Omental fat pad (tissue), 4 donors: ENCODE measurements at places on chromosomes 13 and 19.

DNA sequence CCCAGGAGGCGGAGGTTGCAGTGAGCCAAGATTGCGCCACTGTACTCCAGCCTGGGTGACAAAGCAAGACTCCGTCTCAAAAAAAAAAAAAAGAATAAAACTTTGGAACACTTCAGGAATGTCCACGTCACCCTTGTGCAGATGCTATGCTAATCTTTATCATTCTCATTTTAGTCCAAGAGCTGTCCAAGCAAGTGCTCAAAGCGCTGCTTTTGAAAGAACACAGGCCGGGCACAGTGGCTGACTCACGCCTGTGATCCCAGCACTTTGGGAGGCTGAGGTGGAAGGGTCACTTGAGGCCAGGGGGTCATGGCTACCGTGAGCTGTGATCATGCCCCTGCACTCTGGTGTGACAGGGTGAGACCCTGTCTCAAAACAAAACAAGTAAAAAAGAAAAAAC, 11.1 kb upstream of the UQCR11 start:
- DNase-seq, result no peak

- no peak for DNase-seq
Observed at GRCh38 chr19:46886546-46887239, 25.9 kb downstream of the ARHGAP35 start.

- DNase-seq, result no peak
Observed at GRCh38 chr19:16384688-16385087, 60.1 kb downstream of the KLF2 start.

DNA sequence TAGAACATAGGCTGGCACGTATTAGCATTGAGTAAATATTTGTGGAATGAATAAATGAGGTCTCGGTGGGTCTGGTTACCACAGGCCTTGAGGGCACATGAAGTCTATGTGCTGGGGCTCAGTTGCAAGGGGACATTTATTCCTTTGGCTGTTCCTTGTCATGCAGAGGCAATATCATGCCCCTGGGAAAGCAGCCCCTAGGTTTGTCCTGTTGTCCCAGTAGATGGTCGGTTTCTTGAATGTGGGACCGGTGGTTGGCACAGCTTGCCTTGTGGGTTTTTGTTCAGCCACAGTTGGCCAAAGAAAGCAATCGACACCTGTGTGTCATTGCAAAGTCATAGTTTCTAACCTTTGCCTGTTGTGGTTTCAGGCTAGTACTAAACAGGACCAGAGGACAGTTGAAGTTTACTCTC, 24.7 kb upstream of the GPR183 start:
- DNase-seq, result no peak

- no peak for DNase-seq
Observed at GRCh38 chr19:13906521-13906904, 512 bp downstream of the CC2D1A start.

DNA sequence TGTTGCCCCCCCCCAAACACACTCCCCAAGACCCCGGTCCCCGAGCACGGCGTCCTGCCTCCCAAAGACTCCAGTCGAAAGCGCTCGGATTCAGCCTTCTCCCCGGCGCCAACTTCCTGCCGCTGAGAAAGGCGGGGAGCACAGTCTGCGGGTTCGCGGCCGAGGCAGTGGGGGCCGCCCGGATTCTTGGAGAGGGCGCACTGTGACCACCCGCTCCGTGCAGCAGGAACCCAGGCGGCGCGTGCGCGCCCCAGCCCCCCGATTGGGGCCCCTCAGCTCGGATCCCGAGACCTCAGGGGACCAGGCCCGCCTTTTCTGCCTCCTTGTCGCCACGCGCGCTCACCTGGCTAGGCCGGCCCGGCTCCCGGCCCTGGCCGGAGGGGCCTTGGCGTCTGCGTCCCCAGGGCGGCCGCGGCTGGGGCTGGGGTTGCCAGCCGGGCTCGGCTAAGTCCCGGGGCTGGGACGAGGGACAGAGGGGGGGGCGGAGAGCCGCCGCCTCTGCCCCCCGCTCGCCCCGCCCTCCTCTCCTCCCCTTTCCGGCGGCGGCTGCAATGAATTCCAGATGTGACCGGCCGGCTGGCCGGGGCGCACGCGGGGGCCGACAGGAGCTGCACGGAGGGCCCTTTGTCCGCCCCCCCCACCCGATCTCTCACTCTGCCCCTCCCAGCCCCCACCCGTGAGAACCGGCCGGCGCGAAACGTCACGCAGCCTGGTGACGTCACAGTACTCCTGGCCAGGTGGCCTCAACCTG, at the start of gene S1PR2:
TSS of gene S1PR2 (minus strand) at position 471 of the 751 bp plus-strand sequence. CDS start 6,426 bp downstream, outside the sequence.
- no peak for DNase-seq

- no peak for DNase-seq
Observed at GRCh38 chr13:112704308-112705145, 14.7 kb downstream of the ATP11A start.

GRCh38 chr13:101988140-101988539, 413.7 kb downstream of the FGF14 start:
- no peak for DNase-seq

- DNase-seq, result no peak
Observed at GRCh38 chr13:73411067-73411809, 352.4 kb downstream of the KLF5 start.

DNA sequence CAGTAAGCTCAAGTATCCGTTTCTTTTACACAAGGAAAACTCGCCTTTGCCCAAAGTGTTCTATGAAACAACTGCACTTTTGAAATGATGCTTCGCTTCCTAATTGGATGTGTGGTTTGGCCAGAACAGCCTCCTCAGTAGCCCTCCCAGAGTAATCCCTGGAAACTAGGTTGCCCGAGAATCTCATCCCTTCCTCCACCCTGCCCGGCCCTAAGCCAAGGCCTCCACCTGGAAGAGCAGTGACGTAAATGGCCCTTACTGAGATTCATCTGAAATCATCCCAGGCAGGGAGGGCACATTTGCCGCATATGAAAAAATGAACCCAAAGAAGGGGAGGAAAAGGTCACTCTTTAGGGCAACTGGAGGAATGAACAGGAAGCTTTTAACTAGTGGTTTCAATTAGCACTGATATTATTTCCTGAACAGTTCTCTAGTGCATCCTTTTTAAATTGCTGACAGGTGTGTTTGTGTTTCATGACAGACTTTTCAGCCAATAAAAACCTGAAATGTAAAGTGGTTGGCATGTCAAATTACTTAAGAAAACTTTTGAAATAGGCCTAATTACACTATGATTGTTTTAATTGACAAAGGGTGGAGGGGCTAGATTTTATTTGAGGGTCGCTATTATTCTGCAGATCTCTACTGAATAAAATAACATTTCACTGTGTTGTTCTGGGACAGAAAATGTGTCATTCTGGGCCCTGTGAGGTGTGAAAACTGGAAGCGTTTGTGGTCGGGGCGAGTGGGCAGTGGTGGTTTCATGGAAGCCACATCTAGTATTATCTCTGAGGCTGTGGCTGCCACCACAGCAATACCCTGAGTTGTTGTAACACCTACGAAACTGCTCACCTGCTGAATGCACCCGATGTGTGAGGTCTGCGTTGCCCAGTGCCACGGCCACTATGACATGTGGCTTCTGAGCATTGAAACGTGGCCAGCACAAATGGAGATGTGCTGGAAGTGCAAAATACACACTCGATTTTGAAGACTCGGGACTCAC, 112.1 kb downstream of the ZIC5 start:
- no peak for DNase-seq

GRCh38 chr13:37526710-37527473, 71.7 kb downstream of the POSTN start:
- no peak for DNase-seq

- no peak for DNase-seq
Observed at GRCh38 chr19:12801466-12802266, at the start of the genes PRDX2 and THSD8. Gene PRDX2, minus strand, starts transcription at chr19:12801800. Its CDS starts 539 bp downstream, at chr19:12801261. Gene THSD8, plus strand, starts transcription at chr19:12802069. Its CDS starts 3 bp downstream, at chr19:12802072.

GRCh38 chr19:4357921-4358326, 14.6 kb downstream of the MPND start:
- no peak for DNase-seq

- DNase-seq, result no peak
Observed at GRCh38 chr13:35720690-35721554, 244.4 kb upstream of the MAB21L1 start.

GRCh38 chr13:34179481-34179880, 361.5 kb downstream of the RFC3 start:
- DNase-seq, result no peak

- no peak for DNase-seq
Observed at GRCh38 chr13:97226013-97226412, 3.9 kb downstream of the MBNL2 start.

GRCh38 chr13:30745906-30746686, 10.8 kb downstream of the ALOX5AP start:
- DNase-seq, result no peak

GRCh38 chr19:11166281-11167142, 10.9 kb upstream of the SPC24 start:
- no peak for DNase-seq

- no peak for DNase-seq
Observed at GRCh38 chr13:43269037-43269481, 245.7 kb downstream of the DNAJC15 start.

GRCh38 chr13:94666065-94666464, 46.3 kb downstream of the SOX21 start:
- DNase-seq, result no peak

DNA sequence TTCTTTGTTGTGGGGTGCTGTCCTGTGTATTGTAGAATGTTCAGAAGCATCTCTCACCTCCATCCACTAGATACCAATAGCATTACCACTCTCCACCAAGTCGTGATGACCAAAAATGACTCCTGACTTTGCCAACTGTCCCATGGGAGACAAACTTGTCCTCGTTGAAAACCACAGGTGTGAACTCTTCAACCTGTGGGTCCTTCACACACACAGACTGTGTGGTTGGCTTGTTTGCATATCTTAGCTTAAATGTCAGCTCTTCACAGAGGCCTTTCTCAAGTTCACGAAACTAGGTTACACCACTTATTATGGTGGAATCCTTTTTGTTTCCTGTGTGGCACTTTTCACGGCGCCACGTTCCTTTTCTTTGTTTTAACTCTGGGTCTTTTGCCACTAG, 6.8 kb downstream of the GPC5 start:
- DNase-seq, result no peak

DNA sequence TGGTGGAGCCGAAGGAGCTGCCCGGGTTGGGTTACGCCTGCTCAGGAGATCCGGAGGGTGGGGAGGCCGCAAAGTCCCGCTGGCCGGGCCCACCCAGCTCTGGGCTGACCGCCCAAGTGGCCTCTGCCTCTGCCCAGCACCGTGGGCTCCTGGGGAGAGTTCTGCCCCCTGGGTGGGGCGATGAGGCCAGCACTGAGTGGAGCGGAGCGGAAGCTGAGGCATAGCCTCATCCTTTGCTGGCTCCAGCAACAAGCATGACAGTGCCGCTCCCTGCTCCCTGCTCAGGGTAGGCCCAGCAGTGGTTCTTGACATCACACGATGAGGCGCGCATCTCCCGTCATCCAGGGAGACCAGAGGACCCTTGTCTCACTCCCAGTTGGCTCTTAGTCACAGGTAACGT, 22.5 kb downstream of the CCDC8 start:
- no peak for DNase-seq

- DNase-seq, result no peak
Observed at GRCh38 chr19:43595605-43595998, 332 bp downstream of the IRGQ start.

- no peak for DNase-seq
Observed at GRCh38 chr13:40895227-40896184, 106.1 kb downstream of the SLC25A15 start.

DNA sequence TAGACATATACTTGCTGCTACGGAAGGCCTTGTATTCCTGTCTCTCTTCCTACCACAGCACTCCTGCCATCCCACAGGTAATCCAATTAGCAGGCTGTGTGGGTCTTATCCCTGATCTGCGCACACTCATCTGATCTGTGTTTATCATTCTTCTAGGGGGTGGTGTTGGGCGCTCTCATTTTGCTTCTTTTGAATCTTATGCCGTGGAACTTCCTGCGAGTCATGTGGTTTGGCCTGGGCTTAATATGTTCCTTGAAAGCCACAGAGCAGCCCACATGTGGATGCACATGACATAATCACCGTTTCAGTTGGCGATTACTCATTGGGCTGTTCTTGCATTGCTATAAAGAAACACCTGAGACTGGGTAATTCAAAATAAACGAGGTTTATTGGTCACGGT, 7.5 kb downstream of the RASA3 start:
- no peak for DNase-seq

DNA sequence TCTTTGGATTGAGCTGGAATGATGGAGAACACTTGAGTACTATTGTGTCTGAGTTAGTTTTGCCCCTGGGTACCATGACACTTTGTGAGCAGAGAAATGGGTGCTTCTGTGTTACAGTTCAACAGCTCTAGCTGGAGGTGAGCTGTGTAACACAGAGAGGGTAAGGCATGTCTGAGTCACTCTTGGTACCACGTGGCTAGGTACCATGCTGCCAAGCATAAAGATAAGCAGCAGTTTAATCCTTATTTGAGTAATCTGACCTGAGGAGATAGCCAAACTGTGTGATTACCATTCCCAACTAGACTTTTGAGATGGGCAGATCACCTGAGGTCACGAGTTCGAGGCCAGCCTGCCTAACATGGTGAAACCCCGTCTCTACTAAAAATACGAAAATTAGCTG, 122.0 kb downstream of the OLFM4 start:
- no peak for DNase-seq

GRCh38 chr19:14511229-14511593, 7.0 kb downstream of the DNAJB1 start:
- DNase-seq, result no peak

- peak; percentile 27 for DNase-seq
Observed at GRCh38 chr19:18340190-18340989, at the start of gene PGPEP1. Gene PGPEP1, plus strand, starts transcription at chr19:18340598. Its CDS starts 84 bp downstream, at chr19:18340682.

- no peak for DNase-seq
Observed at GRCh38 chr13:32911506-32911905, 104.7 kb upstream of the KL start.

DNA sequence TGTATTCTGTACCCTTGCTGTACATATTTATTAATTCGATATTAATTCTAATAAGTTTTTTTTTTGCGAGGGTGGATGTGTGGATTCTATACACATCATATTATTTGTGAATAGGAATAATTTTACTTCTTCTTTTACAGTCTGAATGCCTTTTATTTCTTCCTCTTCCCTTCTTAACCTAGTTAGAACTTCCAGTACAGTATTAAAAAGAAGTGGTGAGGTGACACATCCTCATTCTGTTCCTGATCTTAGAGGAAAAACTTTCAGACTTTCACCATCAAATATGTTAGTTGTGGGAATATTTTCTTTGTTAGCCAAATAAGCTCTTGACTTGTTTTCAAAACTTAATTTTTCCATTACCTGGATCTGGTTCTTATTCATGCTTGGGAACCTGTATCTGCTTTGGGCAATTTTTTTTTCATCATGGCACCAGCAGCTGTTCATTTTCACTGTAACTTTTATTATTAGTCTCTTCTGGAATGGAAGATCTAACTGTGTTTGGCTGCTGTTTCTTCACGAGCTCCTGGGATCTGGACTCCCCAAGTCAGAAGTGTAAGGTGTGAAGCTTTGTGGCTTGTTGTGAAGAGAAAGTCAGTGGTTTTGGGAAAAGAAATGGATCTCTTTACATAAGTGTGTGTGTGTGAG, 33.1 kb downstream of the RGCC start:
- no peak for DNase-seq

- DNase-seq, result no peak
Observed at GRCh38 chr13:57787058-57787791, 155.7 kb downstream of the PCDH17 start.

- DNase-seq, result no peak
Observed at GRCh38 chr19:41535029-41535622, 40.8 kb upstream of the CEACAM21 start.
